ENCODE measurements at places on chromosomes 5 and 9.

- no peak for DNase-seq
Observed at GRCh38 chr9:35254237-35254636, 92.4 kb downstream of the UNC13B start.

DNA sequence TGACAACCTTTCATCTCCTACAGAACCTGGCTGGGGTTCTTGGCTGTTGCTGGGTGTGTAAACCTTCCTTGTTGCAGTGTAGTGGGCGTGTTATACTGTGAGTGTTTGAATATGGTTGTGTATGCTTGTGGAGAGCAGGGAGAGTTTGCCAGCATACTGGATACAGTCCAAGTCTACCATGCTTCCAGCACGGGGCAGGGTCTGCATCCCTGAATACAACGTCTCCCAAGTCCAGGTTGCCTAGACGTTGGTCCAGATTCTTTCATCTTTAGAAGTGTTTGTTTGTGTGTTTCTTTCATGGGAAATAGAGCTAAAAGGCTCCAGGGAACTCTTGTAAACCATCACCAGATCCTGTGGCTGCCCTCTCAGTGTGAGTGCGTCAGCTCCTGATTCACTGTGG, 46.4 kb downstream of the SYK start:
- no peak for DNase-seq

GRCh38 chr5:98424681-98425450, 348.6 kb upstream of the RGMB start:
- no peak for DNase-seq

GRCh38 chr5:158824241-158824882, 275.4 kb downstream of the EBF1 start:
- no peak for DNase-seq

- DNase-seq, result no peak
Observed at GRCh38 chr9:115415450-115415849, 297.5 kb upstream of the TNC start.

GRCh38 chr5:6743161-6743560, 29.9 kb downstream of the TENT4A start:
- no peak for DNase-seq

- DNase-seq, result no peak
Observed at GRCh38 chr9:116449949-116450348, 237.2 kb upstream of the TRIM32 start.

DNA sequence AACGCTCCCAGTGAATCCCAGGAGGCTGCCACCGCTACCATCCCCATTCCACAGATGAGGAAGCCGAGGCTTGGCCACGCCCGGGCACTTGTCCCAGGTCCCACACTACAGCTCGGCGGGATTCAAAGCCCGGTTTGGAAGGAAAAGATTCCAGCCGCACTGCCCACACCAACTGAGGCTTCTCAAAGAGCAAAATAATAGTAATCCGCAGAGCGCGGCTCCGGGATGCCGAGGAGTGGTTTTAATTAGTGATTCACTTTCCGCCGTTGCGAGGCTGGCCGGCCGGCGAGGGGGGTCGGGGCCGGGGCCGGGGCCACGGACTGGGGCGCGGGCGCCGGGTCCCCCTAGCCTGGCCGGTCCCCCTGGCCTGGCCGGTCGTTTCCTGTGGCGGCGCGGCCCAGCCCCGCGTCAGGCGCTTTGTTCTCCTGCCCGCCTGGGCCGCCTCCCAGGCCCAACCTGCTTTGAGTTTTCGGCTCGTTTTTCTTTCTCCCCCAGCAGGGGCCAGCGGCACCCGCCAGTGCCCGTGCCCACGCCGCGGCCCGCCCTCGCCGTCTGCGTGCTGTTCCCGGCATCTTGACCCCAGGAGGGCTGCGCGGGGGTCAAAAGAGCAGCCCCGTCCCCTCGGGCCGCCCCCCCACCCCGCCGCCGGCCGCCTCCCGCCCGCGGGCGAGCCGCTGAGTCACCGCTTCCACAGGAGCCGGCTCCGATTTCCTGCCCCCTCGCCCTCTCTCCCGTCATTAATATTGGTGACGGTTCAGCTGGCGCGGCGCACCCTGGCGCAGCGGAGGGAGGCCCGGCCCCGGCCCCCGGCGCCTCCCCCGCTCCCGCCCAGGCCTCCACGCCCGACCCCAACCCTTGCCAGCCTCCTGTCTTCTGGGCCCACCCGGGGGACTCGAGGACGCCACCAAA, 31.2 kb downstream of the FGF18 start:
- DNase-seq, result no peak

DNA sequence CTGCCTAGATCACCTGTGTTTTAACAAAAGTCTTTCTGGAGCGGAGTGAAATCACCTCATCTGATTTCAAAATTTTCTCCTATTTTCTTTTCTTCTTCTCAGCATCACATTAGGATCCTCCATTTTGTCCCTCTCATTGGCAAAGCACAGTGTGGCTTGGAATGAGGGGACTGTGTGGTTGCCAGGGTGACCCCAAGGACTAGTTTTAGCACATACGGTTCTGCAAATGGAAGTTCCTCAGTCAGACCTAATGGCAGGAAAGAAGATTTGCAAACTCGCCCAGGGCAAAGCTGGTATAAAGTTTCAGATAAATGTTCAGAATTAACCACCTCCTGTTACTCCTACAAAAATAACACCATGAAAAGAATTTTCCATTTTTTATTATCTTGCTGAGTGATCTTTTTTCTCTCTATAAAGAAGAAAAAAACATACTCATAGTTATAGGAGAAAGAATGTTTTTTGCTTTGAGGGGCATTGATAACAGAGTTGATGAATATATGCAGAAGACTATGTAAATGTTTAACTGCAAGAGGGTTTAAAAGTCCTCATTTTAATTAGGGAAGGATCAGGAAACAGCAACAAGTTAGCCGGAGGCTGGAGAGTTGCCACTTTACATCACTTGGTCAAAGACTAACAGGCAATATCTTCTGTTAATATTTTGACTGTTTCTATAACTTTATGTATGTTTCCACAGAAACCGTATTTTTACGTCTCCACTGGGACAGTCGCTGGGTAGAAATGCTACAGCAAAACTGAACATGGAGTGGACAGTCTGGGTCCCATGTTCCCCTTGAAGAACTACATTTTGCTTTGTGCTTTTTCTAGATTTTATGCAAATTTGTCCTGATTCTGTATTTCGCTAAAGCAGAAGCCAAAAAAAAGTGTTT, 257.8 kb downstream of the NR2F1-AS1 start:
- DNase-seq, result no peak

DNA sequence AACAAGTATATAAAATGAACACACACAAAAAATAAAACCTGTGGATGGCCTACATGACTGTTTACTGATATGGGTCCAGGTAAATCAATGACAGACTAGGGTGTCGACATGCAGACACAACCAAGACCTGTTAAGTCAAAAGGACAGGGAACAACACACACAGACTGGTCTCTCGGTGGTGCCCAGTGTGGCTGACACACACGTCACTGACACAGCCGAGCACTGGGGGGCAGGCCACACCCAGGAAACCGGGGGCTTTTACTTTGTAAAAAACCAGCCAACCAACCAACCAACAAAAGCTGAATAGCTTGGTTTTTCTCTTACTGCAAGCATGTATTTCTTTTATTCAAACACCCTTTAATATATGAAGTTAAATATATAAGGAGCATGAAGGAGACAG, 5.0 kb downstream of the FAM163B start:
- no peak for DNase-seq

DNA sequence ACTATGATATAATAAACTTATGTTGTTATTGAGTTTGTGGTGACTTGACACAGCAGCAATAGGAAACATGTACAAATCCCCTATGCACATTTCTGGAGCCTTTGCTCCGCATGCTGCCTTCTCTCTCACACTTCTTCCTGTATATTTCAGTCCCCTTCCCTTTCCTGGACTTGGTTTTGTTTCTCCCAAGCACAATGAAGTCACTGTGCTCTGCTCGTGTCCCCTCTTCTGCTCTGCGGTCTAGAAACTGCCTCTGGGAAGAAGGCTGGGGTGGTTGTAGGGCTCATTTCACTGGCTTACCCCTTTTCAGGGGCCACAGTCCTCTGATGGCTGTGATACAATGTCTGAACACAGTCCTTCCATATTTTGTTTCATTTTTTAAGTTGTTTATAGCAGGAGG, 15.7 kb upstream of the FGD3 start:
- no peak for DNase-seq

- no peak for DNase-seq
Observed at GRCh38 chr5:140235791-140236551, 61.0 kb downstream of the CYSTM1 start.

DNA sequence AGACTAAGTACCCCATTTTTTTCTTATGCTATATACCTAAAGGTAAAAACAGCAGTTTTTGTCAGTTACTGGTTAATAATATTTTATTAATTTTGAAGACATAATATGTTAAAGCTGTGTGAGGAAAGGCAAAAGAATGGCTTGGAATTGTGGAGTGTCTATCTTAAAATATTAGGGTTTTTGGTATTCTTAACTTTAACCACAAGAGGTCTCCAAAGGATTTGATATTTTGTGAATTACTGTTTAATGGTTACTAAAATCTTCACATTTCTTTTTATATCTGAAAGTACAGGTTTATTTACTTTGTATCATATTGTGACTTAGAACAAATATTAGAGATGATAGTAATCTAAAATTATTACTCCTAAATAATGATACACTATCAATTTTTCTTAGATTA, 32.0 kb upstream of the DHFR start:
- DNase-seq, result no peak

DNA sequence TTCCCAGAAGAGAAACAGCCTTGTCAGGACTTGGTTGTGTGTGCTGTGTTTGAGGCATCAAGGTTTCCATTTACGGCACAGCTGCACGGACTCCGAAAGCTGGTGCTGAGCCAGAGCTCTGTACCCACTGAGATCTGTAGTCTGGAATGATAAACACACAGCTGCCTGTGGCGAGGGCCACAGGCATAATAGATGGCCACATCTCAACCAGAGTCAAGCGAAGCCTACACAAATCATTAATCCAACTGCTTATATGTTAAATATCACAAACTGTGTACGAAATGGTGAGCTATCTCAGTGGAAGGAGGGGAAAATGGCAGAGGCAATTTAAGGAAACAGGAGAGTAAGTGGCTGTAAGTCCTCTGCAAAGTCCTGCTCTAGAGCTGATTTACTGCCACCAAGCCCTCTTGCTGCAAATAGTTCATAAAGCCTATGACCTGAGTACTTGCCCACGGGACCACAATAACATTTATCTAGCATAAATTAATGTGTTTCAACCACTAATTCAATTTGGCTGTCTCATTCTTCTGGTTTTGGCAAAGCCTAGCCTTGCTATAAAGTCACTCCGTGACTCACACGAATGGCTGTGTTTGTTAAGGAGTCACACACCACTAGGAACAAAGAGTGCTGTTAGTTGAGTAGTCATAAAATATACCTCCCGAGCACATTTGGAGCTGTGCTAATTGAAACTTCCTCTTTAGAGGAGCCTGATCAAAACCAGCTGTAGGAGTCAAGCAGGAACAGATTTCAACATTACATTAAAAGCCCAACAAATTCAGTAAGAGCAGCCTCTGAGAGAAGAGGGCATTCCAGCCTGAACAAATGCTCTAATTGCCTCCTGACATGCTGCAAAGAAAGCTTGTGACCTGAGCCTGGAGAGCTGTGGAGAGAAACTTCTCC, 738.6 kb upstream of the ZNF608 start:
- no peak for DNase-seq

DNA sequence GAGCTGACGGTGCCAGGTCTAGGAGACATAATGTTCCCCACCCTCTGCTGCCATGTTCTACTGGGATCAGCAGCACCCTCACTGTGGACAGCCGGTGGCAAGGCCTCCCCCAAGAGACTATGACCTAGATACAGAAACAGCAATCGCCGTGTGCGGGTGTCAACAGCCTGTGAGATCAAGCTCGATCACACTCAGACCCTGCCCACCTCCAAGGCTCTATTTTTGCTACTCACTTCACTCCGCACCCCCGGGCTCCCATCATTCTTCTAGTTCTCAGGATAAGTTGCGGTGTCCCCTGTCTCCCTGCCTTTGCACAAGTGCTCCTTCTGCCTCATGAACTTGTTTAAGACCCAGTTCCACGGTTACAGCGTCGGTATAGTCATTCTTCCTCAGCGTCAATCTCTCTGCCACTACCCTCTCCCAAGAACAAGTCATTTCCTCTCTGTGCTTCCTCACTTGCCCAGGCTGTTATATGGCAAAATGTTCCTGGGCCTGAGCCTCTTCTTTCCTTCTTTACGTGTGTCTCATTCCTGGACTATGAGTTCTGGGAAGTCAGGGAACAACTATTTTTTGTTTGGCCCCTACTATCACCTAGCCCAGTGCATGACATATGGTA, 5.4 kb upstream of the DOCK8 start:
- no peak for DNase-seq

- no peak for DNase-seq
Observed at GRCh38 chr5:117761186-117761585, 1186.6 kb upstream of the SEMA6A start.

GRCh38 chr9:19162956-19163355, 35.7 kb upstream of the PLIN2 start:
- no peak for DNase-seq

DNA sequence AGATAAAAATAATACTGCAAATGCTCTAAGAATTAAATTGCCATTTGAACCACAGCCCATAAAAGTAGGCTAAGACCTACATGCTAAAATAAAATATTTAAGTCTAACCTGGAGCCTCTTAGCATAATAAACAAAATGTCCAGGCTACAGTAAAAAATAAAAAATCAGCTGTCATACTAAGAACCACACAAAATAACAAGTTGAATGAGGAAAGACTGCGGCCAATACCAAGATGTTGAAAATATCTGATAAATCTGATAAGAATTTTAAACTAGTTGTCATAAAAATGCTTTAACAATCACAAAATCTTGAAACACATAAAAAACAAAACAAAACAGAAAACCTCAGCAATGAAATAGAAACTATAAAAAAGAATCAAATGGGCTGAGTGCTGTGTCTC, 336.9 kb upstream of the MSX2 start:
- DNase-seq, result no peak

GRCh38 chr9:99760421-99760820, 61.3 kb upstream of the NR4A3 start:
- DNase-seq, result no peak

DNA sequence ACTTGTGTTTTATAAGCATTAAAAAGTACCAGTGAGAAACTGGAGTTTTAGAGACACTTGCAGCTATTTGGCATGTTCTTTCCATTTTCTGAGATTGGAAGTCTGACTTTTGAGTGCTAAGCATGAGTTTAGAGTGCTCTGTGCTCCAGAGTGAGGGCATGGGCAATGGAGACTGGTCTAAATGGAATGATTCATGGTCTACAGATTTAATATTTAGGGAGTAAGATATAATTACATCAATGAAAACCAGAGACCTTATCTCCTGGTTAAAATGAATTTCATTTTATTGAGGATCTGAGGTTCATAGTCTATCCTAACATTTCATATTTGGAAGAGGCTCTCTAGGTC, 135.9 kb upstream of the RPS23 start:
- no peak for DNase-seq

- no peak for DNase-seq
Observed at GRCh38 chr5:97136475-97136874, 5.9 kb downstream of the LIX1 start.
